ENCODE measurements at places on chromosomes 7 and 10.

- H3K27ac ChIP-seq, result no peak overlapping the region
- no peak for DNase-seq
- H3K27me3 ChIP-seq, result peaks cover 52% of the 10 kb centered on the region
- peaks cover 7% of the 10 kb centered on the region for H3K4me1 ChIP-seq
Observed at GRCh38 chr7:1516586-1517251, 12.5 kb upstream of the INTS1 start.

DNA sequence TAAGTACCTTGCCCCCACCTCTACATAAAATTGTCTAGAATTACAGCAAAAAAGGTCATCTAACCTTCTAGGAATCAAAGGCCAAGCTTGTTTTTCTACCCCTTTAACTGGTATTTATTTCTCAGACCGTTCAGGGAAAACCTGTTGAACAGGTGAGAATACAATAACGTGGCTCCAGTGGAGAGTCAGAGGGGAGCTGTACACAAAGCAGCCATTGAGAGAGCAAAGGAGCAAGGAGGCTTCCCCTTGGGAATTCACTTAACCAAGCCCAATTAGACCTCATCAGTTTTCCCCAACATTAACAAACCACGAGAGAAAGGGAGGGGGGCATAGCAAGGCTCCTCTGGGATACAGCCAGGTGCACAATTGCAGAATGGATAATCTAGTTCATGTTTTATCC lies 101.9 kb downstream of the ELMO1 start:
- no peak for DNase-seq
- peaks cover 28% of the 10 kb centered on the region for H3K4me1 ChIP-seq
- no peak overlapping the region for H3K4me3 ChIP-seq
- no peak overlapping the region for H3K27ac ChIP-seq
- no peaks in the 10 kb centered on the region for H3K36me3 ChIP-seq

- H3K4me3 ChIP-seq, result no peak overlapping the region
- no peak overlapping the region for H3K27ac ChIP-seq
- no peaks in the 10 kb centered on the region for H3K27me3 ChIP-seq
- no peaks in the 10 kb centered on the region for H3K4me1 ChIP-seq
- H3K36me3 ChIP-seq, result no peaks in the 10 kb centered on the region
Observed at GRCh38 chr7:30260246-30260768, 24.1 kb upstream of the ZNRF2 start.

- H3K27me3 ChIP-seq, result no peaks in the 10 kb centered on the region
- peak; percentile 79 for DNase-seq
- no peak overlapping the region for H3K4me3 ChIP-seq
Observed at GRCh38 chr10:77604063-77604462, 33.5 kb downstream of the KCNMA1 start.

DNA sequence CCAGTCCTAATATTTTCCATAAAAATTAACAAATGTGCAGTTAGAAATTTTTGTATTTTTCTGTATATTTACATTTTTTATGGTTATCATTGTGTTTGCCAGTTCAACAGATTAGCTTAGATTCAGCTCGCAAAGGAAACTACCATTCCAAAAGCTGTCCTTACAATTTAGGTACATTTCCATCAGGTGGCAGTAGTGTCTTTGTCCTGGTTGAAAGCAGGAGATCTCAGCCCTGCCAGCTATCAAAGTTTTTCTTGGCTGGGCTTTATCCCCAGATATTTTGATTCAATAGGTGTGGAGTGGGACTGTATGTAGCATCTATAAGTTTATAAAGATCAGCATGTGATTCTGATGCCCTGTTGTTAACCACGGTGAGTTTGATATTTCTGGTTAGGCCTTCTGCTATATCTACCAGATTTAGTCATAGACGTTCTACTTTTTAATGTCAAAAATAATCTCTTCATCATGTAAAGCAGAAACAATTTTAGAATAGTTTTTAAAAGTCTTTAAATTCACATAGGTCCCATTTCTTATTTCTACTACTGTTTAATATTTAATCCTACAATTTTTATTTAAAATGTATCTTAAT lies 15.5 kb upstream of the ICA1 start:
- no peaks in the 10 kb centered on the region for H3K4me1 ChIP-seq
- DNase-seq, result peak; percentile 59
- H3K36me3 ChIP-seq, result no peaks in the 10 kb centered on the region
- no peak overlapping the region for H3K4me3 ChIP-seq
- no peaks in the 10 kb centered on the region for H3K27me3 ChIP-seq

DNA sequence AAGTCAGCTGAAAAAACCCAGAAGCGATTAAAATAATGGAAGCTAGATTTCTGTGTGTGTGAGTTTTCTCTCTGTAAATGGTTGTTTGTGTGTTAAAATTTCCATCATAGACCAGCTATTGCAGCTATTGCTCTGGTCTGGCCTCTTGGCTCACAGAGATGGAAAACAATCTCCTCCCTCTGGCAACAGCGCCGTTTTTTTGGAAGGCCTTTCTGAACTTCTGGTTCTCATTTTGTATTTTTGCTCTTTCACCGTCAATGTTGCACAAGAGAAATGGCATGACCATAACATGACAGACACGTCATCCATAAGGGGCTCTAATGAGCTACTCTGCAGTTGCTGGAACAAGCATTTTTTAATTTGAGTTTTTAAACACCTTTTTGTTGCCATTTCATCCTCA lies 91.0 kb downstream of the CUBN start:
- H3K4me3 ChIP-seq, result no peak overlapping the region
- H3K36me3 ChIP-seq, result no peaks in the 10 kb centered on the region
- no peak overlapping the region for H3K27ac ChIP-seq
- peaks cover 4% of the 10 kb centered on the region for H3K4me1 ChIP-seq

DNA sequence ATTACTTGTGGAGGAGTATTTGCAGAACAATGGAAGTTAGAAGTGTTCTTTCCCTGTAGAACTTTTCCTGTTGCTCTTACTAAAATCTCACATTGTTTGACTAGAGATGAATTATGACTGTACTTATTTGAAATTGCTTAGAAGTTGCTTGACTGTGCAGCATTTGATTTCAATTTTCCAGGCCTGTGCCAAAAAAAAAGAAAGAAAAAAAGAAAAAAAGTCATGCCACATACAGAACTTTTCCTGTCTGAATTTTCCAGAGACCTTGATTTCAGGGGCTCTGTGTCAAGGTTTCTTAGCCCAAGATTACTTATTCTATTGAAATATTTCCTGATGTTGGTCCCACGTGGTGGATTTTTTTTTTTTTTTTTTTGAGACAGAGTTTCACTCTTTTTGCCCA lies 3.5 kb upstream of the FAM171A1 start:
- peaks cover 21% of the 10 kb centered on the region for H3K4me1 ChIP-seq
- peak overlapping the region; percentile 68 for H3K27ac ChIP-seq
- H3K4me3 ChIP-seq, result peak overlapping the region; percentile 31
- no peaks in the 10 kb centered on the region for H3K27me3 ChIP-seq
- DNase-seq, result no peak
- no peaks in the 10 kb centered on the region for H3K36me3 ChIP-seq

DNA sequence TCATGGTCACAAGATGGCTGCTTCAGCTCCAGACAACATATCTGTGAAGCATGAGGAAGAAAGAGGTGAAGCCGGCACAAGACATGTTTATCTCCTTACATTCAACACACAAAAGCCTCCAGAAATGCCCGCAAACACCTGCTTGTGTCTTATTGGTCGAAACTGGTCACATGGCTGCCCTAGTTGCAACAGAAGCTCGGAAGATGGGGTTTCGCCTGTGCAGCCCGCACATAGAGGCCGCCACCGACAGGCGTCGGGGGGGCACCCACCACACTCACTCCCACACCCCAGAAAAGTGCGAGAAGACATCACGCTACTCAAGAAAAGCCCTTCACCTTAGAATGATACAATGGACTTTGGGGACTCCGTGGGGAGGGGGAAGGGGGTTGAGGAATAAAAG lies 63.0 kb upstream of the MGMT start:
- no peak overlapping the region for H3K27ac ChIP-seq
- H3K4me1 ChIP-seq, result no peaks in the 10 kb centered on the region
- DNase-seq, result no peak
- H3K27me3 ChIP-seq, result no peaks in the 10 kb centered on the region

- DNase-seq, result no peak
- no peaks in the 10 kb centered on the region for H3K4me1 ChIP-seq
- H3K4me3 ChIP-seq, result no peak overlapping the region
- no peak overlapping the region for H3K27ac ChIP-seq
- H3K27me3 ChIP-seq, result no peaks in the 10 kb centered on the region
Observed at GRCh38 chr10:112027731-112028280, 155.8 kb downstream of the GPAM start.

- no peak overlapping the region for H3K27ac ChIP-seq
- no peak overlapping the region for H3K4me3 ChIP-seq
- no peaks in the 10 kb centered on the region for H3K36me3 ChIP-seq
- no peak for DNase-seq
- H3K4me1 ChIP-seq, result no peaks in the 10 kb centered on the region
Observed at GRCh38 chr10:3248526-3249306, 76.1 kb upstream of the PITRM1 start.

- no peaks in the 10 kb centered on the region for H3K27me3 ChIP-seq
- H3K4me3 ChIP-seq, result no peak overlapping the region
- no peaks in the 10 kb centered on the region for H3K4me1 ChIP-seq
- no peak for DNase-seq
- no peaks in the 10 kb centered on the region for H3K36me3 ChIP-seq
- no peak overlapping the region for H3K27ac ChIP-seq
Observed at GRCh38 chr7:94095316-94096009, 91.3 kb upstream of the BET1 start.

- no peak overlapping the region for H3K27ac ChIP-seq
- H3K4me1 ChIP-seq, result peaks cover 10% of the 10 kb centered on the region
- no peak overlapping the region for H3K4me3 ChIP-seq
- H3K27me3 ChIP-seq, result no peaks in the 10 kb centered on the region
- no peaks in the 10 kb centered on the region for H3K36me3 ChIP-seq
Observed at GRCh38 chr10:35353395-35353794, 17.1 kb downstream of the CCNY start.

DNA sequence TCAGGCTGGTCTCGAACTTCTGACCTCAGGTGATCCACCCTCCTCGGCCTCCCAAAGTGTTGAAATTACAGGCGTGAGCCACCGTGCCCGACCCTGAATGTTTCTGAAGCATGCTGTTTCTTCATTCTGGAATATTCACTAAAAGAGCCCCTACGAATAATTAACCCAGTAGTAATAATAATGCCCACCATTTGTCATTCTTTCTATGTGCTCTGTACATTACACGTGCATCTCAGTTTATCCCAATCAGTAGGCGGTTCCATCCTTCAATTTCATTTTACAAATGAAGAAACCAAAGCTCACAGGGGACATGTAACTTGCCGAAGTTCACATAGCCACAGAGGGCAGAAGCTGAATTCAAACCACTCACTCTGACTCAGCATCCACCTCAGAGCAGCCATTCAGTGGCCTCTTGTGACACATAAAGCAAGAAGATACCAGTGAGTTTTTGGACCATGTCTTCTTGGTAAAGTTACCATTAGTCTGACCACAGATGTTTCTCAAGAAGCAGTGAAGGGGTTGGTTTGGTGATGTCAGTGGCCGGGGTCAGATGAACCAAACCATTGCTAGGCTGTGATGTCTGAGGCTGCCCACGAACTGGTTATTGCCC lies 71.9 kb upstream of the DUSP5 start:
- no peak for DNase-seq
- no peak overlapping the region for H3K27ac ChIP-seq
- H3K36me3 ChIP-seq, result no peaks in the 10 kb centered on the region
- H3K27me3 ChIP-seq, result no peaks in the 10 kb centered on the region
- no peak overlapping the region for H3K4me3 ChIP-seq

GRCh38 chr10:110304394-110304779 lies 333 bp downstream of the SMNDC1 start:
- H3K4me1 ChIP-seq, result peaks cover 28% of the 10 kb centered on the region
- peak overlapping the region; percentile 85 for H3K4me3 ChIP-seq
- peak; percentile 25 for DNase-seq

DNA sequence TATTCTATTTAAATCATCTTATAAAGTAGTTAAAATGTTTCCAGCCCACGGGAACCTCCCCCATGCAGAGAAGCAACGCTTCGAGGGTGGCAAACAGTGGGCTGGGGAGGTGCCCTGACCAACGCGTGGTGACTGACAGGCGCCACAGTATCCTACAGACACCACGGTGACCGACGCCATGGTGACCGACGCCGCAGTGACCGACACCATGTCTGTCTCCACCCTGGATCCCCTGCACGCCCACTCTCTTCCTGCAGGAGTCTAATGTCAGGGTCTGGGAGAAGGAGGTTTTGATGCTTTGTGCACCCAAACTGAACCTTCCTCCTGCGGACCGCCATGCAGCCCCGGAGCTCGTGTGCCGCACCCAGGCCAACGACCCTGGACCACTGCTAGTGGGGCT lies 464.4 kb downstream of the PTPRN2 start:
- H3K4me3 ChIP-seq, result no peak overlapping the region
- peaks cover 83% of the 10 kb centered on the region for H3K27me3 ChIP-seq
- H3K4me1 ChIP-seq, result no peaks in the 10 kb centered on the region
- H3K27ac ChIP-seq, result no peak overlapping the region

GRCh38 chr10:21424459-21424861 lies 101.0 kb downstream of the SKIDA1 start:
- no peak for DNase-seq
- H3K27ac ChIP-seq, result no peak overlapping the region
- H3K4me1 ChIP-seq, result no peaks in the 10 kb centered on the region
- H3K4me3 ChIP-seq, result no peak overlapping the region
- H3K36me3 ChIP-seq, result no peaks in the 10 kb centered on the region
- no peaks in the 10 kb centered on the region for H3K27me3 ChIP-seq

DNA sequence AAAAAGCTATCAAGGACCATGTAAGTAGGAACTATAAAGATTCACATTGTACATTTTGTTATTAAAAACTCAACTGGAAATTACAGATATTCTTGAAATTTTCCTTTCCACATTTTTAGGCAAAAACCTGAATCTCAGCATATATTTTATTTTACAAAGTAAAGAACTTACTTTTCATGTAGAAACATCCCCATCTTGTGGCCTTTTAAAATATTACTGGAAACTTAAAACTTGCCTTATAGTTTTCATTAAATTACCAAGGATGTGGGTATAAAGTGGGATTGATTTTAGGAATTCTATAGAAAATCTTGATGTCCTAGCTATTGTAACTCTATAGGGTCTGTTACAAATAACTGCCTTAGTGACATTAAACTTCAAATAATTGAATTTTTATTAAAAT lies 10.6 kb downstream of the DBF4 start:
- H3K4me1 ChIP-seq, result no peaks in the 10 kb centered on the region
- H3K36me3 ChIP-seq, result peaks cover 10% of the 10 kb centered on the region

- H3K36me3 ChIP-seq, result peaks cover 7% of the 10 kb centered on the region
- H3K4me3 ChIP-seq, result no peak overlapping the region
- H3K27me3 ChIP-seq, result no peaks in the 10 kb centered on the region
- no peak for DNase-seq
- H3K4me1 ChIP-seq, result peaks cover 7% of the 10 kb centered on the region
Observed at GRCh38 chr7:37197108-37197507, 251.6 kb downstream of the ELMO1 start.

GRCh38 chr7:120337308-120337907 lies 64.4 kb downstream of the KCND2 start:
- H3K4me1 ChIP-seq, result no peaks in the 10 kb centered on the region
- no peak overlapping the region for H3K27ac ChIP-seq
- no peaks in the 10 kb centered on the region for H3K36me3 ChIP-seq
- H3K27me3 ChIP-seq, result no peaks in the 10 kb centered on the region
- no peak overlapping the region for H3K4me3 ChIP-seq

- H3K36me3 ChIP-seq, result no peaks in the 10 kb centered on the region
- no peaks in the 10 kb centered on the region for H3K27me3 ChIP-seq
- no peak overlapping the region for H3K4me3 ChIP-seq
Observed at GRCh38 chr7:134696261-134696660, 49.6 kb downstream of the BPGM start.

GRCh38 chr10:13739183-13739582 lies 152.4 kb downstream of the PRPF18 start:
- DNase-seq, result no peak
- H3K36me3 ChIP-seq, result no peaks in the 10 kb centered on the region
- no peak overlapping the region for H3K4me3 ChIP-seq

Data from MM.1S (cell line).